ENCODE measurements at places on chromosomes 6 and 20.

DNA sequence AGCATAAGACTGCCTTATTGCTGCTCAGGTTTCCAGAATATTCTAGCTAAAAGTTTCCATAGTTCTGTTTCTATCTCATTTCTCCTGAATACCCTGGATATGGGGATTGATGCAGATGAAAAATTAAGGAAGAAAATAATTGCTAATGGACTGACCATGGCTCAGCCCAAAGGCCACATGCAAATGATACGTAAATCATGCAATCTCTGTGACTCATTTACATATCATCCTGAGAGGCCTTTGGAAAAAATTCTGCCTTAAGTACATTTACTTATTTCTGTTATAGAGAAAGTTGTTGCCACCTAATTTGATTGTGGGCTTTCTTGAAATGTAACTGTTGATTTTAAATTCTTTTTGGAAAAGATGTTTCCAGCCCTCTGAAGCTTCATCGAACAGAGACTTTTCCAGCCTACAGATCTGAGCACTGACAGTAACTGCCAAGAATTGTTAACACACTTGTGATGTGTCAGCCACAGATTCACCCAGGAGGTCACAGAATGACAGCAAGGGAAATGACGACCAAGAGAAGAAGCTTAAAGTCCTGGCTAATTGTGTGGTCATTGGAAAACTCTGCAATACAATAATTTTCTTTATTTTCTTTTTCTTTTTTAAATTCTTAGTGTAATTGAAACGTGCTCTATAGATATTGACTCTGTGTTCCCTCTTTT is 174.8 kb downstream of the DOK5 start:
- no peak for DNase-seq

GRCh38 chr6:159572439-159573110 is 120.5 kb downstream of the SOD2 start:
- DNase-seq = no peak

DNA sequence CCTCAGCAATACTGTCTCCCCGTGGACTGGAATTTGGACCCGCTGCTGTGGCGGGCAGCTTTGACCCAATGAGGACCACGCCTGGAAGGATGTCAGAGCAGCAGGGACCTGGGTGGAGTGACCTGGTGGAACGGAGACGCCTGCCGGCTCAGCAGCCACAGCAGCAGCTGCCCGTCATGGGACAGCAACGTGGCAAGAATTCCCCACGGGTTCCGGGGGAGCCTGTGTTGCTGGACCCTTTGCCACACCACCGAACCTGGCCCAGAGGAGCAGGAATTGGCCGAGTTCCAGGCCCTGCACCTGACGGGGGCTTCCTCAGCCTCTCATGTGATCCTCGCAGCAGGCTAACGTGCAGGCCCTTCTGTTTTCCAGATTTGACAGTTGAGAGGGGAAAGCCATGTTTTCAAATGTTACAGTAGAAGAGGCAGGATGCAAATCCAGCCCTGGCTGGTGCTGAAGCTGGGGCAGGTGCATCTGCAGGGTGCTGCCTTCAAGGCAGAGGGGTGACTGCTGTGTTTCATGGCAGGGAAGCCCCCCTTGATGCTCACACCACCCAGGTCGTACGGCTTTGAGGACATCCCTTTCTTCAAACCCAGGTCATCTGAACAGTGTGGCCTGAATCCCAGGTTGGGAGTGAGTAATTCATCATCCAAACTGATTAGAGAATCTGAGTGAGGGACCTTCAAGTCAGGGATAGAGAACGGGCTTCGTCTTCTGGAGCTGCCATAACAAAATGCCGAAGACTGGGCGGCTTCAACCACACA is 93.4 kb downstream of the THBS2 start:
- no peak for DNase-seq

GRCh38 chr6:45470131-45470738 is 92.5 kb upstream of the SUPT3H start:
- no peak for DNase-seq

DNA sequence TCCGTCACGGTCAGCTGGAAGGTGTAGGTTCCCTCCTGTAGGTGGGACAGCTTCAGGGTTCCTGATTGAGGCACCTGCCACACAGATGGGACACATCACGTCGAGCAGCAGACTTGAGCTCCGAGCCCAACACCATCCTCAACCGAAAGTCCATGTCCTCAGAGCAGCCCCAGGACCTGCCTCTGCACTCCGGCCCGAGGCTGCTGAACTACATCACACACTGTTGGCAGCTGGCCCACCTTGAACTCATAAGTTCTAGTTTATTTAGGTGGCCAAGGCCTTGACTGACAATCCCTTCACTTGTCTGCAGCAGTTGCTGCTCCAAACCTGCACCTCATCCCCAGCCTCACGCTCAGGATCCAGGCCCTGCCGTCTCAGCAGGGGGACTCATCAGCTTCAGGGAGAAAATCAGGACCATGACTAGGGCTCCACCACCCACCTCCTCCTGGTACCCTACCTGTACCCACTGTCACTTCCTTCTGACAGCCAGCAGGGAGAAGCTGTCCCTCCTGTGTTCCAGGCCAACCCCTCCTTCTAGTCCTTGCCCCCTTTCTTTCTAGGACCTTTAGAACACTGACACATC is 21.0 kb downstream of the LRP11 start:
- no peak for DNase-seq

DNA sequence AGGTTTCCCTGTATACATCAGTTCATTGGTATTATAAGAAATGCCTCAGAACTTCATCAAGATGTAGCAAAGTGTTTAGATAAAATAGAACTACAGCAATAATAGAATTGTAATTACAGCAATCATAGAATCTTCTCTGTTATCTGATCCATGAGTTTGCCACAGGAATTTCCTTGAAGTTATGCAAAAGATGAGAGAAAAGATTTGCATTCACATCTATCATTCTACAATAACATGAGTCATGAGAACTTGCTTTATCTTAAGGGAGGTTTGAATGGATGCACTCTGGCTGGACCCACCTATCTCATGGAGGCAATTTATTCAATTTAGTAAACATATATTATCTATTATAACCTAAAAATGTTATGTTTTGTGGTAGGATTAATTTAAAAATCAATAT is 329.8 kb upstream of the EPHA7 start:
- no peak for DNase-seq

All from islet precursor cell (in vitro differentiated cells).